ENCODE measurements at places on chromosomes 3 and 15.
A peak's percentile ranks its signal among the peaks of the same experiment; 100 is the strongest.

GRCh38 chr3:117091676-117092075, 382.1 kb downstream of the TUSC7 start:
- no peak for DNase-seq

GRCh38 chr15:77384086-77384485, 35.8 kb downstream of the PEAK1 start:
- DNase-seq, result peak; percentile 45

DNA sequence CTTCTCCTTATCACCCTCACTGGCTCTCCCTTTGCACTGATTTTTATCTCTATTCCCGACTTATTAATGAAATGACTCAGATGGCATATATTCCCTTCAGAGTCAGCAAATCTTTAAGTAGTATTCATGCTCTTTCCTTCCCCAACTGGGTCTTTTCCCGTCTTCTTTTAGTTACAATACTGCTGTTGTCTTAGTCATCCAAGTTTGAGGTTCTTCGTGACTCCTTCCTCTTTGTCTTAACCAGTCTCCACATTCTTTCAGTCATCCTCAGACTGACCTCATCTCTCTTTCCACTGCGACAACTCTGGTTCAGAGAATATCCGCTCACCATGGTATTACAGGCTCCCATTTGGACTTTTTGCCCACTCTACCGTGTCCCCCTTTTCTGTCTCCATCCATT, 12.4 kb downstream of the WDR5B start:
- no peak for DNase-seq

DNA sequence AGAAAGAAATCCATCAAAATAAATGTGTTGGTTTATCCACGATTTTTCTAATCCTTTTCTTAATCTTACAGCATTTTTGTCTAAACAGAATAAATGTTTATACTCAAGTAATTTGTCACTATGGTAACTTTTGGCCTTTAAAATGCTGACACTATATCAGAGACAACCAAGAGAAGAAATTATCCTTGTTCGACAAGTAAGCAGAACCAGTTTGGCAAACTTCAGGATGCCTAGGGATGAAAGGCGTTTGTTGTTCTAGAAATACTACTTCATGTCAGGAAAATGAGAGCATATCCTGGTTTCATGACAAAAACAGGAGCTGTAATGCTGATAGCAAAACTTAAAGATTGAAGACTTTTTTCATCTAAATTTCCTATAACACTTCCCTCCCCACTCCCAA, 308.0 kb upstream of the ATP11B start:
- no peak for DNase-seq

DNA sequence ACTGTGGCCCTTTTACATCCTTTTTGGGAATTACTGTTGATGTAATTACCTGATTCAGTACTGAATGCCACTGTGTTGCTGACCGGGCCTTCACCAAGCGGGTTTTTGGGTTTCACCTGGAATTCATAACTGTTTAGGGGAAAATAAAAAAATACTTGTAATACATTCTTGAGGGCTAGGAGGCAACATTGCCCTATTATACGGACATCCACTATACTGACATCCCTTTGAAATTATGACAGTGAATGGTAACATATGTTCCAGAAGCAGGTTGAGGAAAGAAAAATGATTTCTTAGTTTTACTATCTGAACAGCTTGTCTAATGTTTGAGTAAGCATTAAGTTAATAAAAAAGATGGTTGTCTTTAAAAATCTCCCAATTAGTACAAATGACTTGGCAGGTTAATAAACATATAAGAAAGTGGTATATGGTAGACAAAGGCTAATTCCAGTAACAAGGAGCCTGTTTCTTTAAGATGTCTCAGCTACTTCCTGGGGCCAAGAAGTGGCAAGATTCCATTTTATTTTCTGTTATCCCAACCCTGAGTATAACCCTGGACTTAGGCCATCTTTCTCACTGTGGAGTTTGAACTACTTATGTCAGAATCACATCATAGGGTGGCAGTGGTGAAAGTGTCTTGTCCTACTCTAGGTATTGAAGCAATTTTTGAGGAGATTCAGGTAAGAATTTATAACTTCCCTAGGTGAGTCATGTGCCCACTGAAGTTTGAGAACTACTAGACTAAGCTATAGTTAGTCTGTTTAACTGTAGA, 45.5 kb downstream of the TFG start:
- DNase-seq, result no peak

DNA sequence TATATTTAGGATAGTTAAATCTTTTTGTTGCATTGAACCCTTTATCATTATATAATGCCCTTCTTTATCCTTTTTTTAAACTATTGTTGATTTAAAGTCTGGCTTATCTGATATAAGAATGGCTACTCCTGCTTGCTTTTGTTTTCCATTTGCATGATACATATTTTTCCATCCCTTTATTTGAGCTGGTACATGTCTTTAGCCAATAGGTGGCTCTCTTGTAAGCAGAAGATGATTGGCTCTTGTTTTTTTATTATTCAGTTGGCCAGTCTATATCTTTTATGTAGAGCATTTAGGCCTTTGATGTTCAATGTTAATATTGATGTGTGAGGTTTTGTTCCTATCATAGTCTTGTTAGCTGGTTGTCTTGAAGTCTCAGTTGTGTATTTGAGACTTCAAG, 99.5 kb upstream of the MCTP2 start:
- no peak for DNase-seq

GRCh38 chr15:31799715-31800321, 230.5 kb upstream of the CHRNA7 start:
- no peak for DNase-seq

DNA sequence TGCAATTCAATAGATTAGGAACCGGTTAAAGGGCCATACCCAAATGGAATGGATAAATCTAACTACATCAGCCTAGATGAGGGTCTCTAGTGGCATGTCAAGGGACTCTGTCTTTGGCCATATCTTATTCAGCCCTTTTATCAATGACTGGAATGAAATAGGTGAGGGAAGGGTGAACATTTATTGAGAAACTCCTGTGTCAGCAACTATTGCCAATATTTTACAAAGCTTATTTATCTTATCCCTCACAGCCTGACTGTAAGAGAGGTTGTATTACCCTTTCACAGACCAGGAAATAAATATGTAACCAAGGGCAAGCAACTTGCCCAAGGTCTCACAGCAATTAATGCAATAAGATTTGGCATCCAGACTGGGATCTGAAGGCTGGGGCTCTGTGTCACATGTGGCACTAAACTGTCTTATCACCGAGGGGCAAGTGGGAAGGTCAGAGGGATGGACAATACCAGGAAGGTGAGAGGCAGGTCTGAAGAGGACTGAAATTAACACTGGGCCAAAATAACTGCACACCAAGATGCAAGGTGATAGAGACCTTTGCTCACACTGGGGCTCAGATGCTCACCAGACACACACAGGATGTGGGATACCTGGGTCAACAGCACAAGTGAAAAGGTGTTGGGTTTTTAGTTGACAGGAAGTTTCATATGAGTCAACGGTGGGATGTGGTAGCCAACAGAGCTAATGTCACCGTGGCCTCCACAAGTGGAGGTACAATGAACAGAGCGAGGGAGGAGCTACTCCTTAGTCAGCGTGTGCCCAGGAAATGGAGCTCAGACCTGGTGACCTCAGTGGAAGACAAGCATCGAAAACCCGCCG, 261.3 kb downstream of the RPLP1 start:
- no peak for DNase-seq

DNA sequence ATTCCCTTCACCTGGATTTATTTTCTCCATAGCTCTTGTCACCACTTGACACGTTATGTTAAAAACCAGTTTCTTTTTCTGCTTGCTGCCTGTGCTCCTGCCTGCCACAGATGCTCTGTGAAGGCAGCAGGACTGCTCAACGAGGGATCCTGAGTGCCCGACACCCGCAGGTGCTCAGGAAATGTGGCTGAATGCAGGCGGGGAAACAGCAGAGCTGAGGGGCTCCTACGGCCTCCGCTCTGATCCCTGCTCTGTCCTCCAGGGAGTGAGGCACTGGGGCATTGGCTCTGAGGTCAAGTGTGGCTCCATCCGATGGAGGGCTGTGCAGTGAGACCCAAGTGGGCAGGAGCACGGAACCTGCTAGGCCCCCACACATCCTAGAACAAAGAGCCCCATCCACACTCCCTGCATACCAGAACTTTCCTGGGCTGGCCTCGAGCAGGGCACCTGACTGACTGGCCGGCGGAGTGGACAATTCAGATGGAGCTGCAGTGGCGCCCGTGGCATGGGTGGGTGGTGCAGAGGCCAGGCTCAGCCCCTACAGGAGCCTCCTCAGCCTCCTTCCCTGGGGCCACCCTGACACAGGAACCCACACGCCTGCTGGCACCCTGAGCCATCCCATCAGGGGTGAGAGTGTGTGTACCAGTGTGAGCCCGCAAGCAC, 27.9 kb downstream of the IQSEC1 start:
- no peak for DNase-seq

- no peak for DNase-seq
These were observed 61.2 kb upstream of the LRTM1 start for GRCh38 chr3:54988838-54989630.

DNA sequence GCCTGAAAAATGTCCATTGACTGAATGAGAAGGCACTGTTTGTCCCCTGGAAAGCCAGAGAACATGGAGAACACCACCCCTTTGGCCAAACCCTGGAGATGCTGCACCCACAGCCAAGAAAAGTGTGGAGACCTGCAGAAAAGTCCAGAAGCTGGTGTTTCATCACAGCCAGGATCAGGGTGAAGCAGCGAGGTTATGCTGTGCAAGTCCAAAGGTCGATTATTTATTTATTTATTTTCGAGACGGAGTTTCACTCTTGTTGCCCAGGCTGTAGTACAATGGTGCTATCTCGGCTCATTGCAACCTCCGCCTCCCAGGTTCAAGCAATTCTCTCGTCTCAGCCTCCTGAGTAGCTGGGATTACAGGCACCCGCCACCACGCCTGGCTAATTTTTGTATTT, 5.5 kb upstream of the CTSH start:
- no peak for DNase-seq

DNA sequence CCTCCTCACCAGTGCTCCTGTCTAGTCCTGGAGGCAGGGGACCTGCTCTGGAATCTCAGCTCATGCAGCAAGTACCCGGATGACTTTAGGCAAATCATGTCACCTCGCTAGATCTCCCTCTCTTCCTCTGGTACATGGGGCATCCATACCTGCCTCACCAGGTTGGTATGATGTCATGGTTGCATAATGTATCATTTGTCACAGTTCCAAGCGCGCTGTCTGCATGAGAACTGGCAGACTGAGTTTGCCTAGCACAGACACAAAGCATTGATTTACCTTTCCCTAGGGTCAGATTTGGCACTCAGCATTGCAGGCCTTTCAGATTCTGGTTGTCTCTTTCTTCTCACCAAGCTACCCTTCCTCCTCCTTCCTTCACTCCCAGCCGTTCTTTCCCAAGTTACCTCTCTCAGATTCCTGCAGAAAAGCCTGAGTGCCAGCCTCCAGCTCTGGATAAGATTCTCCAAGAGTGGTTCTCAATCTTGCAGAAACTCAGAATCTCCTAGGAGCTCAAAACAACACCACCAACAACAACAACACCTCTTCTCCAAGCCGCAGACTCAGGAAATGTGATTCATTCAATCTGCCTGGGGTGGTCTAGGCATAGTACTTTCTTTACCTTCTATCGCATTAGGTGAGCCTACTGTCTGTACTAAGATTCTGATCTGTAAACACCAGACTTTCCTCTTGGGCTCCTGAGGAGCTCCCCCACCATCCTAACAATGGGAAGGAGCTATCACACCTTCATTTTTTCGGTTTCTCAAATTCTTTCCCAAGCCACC, 29.5 kb downstream of the FAM43A start:
- DNase-seq, result no peak

DNA sequence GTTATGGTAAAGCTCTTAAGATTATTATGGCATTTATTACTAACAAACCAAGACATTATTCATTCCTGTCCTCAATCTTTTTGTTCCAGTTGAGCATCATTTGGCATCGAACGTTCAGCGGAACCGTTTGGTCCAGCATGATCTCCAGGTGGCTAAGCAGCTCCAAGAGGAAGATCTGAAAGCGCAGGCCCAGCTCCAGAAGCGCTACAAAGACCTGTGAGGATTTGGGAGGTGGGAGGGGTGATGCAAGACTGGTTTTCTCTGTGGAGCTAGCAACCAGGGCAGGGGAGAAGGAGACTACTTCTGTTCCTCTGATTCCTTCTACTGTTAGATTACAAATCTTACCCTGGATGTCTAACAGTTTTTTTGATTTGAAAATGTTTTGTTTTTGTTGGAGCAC, 27.6 kb upstream of the UTS2B start:
- DNase-seq, result no peak

DNA sequence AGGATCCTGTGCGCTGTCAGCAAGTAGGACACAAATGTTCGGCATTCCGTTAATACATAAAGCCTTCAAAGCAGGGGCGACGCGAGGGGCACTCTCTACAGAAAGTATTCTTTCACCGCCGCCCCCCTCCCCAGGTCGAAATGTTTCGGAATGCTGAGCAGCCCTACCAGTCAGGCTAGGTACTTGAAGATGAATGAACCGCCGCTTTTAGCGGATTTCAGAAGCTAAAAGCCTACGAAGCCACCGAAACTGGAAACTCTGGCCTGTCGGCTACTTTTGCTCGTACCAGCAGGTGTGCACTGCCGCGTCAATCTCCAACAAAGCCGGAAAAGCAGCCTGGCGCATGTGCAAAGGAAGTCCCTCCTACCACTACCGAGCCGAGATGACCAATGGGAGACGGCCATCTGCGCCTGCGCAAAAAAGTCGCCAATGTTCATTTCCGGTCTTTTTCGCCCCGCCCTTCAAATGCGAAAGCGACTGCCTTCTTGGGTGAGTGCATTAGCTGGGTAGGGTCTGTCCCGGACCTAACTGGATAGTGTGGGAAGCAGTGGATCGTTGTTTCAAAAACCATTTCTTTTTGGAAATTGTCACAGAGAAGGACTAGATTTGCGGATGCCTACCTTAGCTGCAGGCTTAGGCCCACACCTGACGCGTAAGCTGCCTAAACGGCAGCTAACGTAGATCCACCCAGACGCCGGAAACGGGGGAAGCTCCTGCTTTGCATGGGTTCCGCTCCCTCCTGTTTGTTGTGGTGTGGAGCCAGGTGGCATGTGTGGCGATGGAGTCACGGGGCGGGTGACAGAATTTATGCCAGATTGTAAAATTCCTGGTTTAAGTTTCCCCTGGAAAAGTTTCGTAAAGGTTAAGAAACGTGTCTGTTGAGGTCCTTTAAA, at the start of gene WDR5B:
Gene WDR5B, minus strand, starts transcription at position 301 of the 893 bp plus-strand sequence. CDS start 534 bp downstream, outside the sequence.
- no peak for DNase-seq

- no peak for DNase-seq
These were observed 37.6 kb upstream of the SLC9A9 start for GRCh38 chr3:143885780-143886427.

DNA sequence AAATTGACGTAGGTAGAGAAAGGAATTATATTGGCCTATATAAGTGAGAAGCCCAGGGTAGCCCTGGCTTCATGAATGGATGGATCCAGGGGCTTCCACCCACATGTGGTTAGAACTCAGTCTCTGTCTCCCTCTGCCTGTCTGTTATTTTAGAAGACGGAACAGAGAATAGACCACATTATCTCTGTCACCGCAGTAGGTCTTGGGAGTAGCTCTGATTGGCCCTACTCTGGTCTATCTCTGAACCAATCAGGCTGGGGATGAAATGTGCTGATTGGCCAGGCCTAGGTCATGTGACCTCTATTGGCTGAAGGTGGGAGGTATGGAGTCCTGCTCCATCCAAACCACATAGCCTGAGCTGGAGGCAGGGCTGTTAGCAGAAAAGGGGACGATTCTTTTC, 143.0 kb upstream of the PRR23C start:
- DNase-seq, result no peak
